ENCODE measurements at places on chromosomes 5 and 9.
A peak's percentile ranks its signal among the peaks of the same experiment; 100 is the strongest.

DNA sequence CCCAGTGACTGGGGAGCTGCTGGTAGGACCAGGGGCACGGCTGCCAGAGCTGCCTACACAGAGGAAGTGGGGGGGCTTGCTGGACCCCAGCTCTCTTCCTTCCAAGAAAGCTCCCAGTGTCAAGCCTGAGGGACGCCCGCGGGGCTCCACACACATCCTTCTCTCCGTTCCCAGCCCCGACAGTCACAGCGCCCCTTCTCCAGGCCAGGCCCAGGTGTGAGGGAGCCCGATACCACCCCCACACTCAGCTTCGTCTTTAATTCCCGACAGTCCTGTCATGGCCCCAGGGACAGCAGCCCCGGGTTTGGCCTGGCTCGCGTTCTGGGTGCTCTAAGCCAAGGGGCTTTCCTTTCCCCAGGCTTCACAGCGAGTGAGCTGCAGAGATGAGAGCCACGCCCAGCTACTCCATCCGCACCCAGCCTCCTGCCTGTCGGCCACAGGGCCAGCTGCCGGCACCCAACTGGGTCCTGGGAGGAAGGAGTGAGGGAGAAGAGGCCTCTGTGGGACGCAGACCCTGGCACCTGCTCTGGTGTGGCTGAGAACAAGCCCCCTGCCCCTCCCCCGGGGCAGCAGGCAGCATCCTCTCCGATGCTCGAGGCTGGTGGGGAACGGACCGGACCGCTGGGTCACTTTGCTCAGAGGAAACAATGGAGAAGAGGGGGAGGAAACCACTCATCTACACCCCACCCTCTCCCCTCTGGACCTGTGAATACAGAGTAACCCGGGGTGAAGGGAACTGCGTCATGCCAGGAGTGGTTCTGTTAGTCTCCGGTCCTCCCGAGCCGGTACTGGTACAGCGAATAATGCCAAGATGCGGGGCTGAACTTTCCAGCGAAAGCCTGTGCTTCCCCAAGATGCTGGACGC is 53.9 kb upstream of the PHYKPL start:
- DNase-seq, result no peak

DNA sequence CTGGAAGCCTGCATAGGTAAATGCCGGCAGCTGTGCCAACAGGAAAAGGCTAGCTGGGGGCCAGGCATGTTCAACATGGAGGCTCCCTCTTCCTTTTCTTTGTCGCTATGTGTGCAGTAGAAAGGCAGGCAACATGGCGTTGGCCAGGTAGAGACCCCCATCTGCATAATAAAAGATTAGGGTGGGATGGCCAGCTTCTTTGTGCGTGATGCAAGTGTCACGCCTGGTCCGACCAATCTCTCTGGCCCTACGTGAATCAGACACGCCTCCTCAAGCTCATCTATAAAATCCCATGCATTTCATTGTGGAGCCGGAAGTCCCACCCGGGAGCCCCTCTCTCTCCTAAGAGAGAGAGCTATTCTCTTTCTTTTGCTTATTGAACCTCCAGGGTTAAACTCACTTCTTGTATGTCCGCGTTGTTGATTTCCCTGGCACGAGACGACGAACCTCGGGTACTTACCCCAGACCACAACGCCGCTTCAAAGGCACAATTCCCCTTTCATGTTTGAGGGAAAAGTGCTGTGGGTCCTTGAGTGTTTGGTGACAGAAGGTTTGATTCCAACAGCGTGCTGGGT is 25.0 kb upstream of the C5orf47 start:
- no peak for DNase-seq

DNA sequence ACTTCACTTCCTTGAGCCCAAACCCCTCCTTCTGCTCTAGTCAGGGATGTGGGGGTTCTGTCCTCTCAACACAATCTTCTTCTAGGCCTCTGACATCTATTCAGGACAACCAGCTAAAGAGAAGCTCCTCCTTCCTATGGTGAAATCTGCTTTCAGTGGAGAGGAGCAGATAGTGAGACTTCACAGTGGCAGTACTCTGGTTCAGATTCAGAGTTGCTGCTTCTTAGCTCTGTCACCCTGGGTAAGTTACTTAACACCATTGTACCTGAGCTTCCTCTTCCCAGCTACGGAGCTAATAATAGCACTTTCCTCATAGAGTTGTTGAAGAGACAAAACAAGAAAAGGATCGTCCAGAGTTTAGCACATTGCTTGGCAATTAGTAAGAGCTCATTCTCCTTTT is 77.3 kb upstream of the LARP1 start:
- no peak for DNase-seq

DNA sequence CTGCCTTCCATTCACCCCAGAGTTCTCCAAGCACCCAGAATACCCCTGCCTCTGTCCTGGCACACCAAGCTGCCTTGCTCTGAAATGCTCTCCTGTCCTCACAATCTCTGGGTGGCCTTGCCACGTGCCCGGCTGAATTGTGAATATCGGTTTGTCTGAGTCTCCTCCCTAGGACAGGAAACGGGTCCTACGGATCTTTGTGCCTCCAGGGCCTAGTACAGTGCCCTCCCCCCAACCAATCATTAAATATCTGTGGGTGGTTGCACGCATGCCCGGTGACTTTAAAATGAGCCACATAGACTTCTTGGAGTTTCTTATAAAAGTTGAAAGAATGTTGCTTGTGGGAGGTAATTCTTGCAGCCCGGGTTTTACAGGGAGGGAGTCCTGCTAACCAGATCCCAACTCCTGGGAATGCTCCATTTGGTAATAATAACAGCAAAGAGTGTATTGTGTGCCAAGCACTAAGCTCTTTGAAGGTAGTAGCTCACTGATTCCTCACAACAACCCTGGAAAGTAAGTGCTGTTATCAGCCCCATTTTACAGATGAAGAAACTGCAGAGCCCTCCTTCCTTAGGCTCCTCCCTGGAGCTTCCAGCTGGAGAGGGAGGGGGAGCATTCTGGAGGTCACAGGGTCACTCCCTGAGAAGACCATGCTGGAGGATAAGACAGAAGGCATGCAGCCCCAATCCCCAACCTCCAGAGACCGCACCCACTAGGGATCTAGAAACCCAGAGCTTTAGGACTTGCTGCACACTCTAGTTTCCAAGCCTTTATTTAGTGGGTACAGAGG is 23.4 kb downstream of the URM1 start:
- no peak for DNase-seq

DNA sequence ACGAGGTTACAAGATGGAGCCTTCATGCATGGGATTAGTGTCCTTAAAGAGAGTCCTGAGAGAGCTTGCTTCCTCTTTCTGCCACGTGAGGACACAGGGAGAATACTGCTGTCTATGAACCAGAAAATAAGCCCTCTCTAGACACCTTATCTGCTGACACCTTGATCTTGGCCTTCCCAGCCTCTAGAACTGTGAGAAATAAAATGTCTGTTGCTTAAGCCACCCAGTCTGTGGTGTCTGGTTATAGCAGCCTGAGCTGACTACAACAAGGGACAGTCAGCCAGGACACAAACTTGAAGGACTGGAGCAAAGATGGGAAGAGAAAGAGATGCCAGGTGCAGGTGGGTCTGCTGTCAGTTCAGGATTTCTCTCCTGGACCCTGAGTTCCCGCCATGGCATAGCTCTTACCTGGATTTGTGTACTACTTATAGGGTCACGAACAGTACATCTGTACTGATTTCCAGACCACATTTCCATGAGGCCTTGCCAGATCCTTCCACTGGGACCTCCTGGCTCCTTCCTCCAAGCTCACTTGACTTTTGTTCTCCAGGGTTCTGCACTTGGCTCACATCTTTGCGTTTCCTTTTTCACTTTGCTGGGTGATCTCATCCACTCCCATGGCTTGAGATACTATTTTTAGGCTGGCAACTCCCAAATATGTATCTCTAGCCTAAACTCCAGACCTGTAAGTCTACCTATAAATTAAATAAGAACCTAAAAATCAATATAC is 44.9 kb upstream of the LIFR start:
- no peak for DNase-seq

DNA sequence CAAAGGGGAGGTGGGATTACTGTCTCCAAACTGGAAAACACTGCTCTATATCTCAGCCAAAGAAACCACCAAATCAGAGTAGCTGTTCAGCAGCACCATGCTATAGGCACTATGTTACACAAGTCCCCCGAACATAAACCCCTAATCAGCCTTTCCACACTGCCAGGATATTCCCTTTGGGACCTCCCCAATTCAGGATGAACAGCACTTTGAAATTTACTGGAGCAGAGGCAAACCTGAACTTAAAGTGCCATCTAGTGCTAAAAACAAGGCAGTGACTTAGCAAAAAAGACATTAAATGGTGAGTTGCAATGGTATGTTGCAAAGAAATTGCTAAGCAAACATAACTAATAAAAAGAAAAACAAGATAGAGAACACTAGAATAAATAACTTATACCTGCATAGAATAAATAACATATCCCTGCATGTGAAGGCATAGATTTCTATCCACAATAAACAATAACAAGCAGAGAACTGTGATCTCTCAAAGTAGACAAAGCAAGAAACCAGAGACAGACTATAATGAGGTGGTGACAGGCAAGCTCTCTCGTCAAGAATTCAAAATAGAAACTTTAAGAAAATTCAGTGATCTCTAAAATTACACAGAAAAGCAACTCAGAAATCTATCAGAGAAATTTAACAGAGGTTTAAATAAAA is 584.4 kb upstream of the ACO1 start:
- no peak for DNase-seq

DNA sequence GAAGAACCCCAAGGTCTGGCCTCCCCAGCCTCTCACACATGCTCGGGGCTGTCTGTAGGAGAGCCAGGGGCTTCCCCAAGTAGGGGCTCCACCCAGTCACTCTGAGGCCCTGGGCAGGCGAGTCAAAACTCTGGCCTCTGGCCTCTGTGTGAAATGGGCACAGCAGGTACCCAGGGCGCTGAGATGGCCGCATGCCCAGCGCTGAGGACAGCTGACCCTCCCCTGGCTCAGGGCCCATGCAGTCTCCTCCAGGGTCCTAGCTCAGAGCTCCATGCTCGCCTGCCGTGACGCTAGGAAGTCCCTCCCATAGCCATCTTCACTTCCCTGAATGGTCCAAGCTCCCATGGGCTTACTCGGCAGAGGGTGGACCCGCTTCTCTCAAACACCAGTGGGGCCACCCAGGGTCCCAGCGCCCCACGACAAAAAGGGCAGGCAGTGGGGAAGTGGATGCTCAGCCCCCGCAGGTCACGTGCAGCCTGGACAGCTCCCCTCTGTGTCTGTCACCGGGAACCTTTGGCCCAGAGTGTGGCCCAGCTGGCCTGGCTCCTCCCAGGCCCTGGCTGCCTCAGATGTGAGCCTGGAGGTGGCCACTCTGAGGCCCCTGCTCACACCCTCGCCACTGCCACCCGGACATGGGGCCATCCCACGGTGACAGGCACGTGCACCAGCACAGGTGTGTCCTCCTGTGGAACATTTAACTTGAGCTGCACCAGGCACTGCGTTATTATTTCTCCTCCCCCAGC is 12.2 kb upstream of the VAV2 start:
- no peak for DNase-seq

- DNase-seq, result no peak
Observed at GRCh38 chr9:76759732-76760131, 4.5 kb upstream of the PCA3 start.

- DNase-seq, result no peak
Observed at GRCh38 chr9:112443200-112443599, 43.4 kb upstream of the KIAA1958 start.

DNA sequence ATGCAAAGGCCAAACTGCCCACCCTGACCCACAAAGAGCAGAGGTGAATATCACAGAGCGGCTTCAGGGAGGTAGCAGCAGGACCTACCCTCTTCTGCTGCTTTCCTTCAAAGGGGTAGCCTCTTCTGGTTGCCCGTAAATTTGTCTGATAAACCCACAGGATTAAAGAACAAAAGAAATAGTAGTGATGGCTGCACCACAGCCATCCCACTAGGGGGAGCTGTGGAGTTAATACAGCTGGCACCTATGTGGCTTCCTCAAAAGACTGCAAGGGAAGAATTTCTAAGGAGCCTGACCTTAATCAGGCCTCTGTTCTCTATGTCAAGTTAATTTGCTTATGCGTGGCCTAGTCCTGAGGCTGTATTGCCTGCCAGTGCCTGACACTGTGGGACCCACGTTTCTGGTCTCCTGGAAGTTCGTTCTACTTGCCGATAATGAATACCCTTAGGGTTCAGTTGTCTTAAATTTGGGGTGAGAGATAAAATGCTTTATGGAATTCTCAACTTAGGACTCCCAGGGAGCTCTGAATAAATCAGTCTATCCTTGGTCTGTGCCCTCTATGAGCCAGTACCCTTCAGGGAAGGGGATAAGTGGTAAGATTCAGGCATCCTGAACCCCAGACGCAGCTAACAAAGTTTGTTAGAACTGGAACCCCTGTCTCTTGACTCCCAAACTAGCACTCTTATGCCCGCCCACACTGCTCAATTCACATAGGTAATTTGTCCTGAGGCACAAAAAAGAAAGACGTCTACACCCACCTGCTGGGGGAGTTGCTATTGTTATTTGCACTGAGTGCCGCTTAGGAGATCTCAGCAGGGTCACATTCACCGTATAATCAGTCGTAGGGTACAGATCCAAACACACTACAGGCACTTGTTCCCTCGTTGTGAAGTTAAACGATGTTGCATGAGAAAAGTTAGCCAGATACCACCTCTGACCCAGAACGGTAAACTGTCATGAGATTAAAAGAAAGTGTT is 77.1 kb downstream of the SUSD1 start:
- DNase-seq, result peak; percentile 79

- DNase-seq, result no peak
Observed at GRCh38 chr5:163619273-163619934, 114.0 kb downstream of the MAT2B start.

- DNase-seq, result no peak
Observed at GRCh38 chr5:67205981-67206380, 9.4 kb upstream of the CD180 start.

DNA sequence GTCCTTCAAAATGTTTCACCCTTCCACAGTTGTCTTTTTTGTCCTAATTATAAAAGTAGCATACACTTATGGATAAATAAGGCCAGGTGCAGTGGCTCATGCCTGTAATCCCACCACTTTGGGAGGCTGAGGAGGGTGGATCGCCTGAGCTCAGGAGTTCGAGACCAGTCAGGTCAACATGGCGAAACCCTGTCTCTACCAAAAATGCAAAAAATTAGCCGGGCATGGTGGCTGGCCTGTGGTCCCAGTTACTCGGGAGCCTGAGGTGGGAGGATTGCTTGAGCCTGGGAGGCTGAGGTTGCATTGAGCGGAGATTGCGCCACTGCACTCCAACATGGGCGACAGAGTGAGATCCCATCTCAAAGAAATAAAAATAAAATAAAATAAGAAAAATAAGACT is 1.6 kb downstream of the C5orf52 start:
- DNase-seq, result no peak

DNA sequence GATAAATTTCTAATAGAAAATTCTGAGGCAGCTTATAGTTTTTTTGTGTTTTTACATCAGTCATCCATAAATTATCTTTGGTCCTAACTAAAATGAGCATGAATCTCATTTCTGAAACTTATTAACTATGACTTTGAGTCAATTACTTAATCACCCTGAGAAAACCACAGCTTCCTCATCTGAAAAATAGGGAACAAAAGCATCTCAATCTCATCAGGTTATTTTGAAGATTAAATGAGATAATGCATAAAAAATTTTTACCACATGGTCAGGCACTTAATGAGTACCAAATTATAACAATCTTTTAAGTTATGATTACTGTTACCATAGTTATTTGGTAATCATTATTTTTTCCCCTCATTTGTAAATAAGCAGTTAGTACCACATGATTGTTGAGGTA is 279.1 kb downstream of the MAST4 start:
- DNase-seq, result no peak

- DNase-seq, result no peak
Observed at GRCh38 chr9:115855458-115856133, 298.0 kb upstream of the PAPPA start.

GRCh38 chr5:96250782-96251181 is 182.3 kb downstream of the PCSK1 start:
- DNase-seq, result no peak

All from hematopoietic multipotent progenitor cell treated with erythropoietin and hydrocortisone succinate and interleukin-3 and kit ligand, for 17 days (in vitro differentiated cells).